ENCODE measurements at places on chromosomes 1 and 21. TPM values are rescaled to one million over a fixed set of nuclear protein-coding genes. Genes with fewer than 3 reads are reported as not detected.

The HEYL gene
- total RNA-seq, result 10.4 TPM

The ETNK2 gene
- 4.5 TPM for total RNA-seq

The VWA1 gene
- 58.7 TPM for total RNA-seq

The TRIM63 gene
- total RNA-seq, result 0.53 TPM

The RUNX3 gene
- total RNA-seq, result 13.1 TPM

The NT5C1A gene
- total RNA-seq, result not detected

DNA sequence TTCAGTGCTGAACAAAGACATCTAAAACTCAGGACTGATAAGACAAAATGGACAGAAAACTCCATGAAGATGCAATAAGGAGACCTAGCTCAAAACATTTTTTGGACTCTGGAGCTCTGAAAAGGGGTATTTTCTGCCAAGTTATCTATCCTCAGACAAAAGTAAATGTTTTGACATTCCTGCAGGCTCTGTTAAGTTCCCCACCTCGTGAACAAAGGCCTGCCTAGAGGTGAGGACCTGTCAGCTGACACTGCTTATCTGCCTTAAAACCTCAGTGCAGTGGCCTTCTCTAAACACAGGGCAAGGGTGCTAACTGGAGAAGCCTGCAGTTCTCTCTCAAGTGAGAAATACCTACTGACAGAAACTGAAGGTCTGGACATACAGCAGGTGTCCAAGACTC, 41.1 kb downstream of the COLGALT2 start:
- no peaks in the 10 kb centered on the region for H3K36me3 ChIP-seq
- no peaks in the 10 kb centered on the region for H3K27me3 ChIP-seq
- no peaks in the 10 kb centered on the region for H3K4me1 ChIP-seq

- H3K27me3 ChIP-seq, result no peaks in the 10 kb centered on the region
- H3K27ac ChIP-seq, result peak overlapping the region; percentile 39
- H3K4me3 ChIP-seq, result no peak overlapping the region
- DNase-seq, result peak; percentile 89
- peaks cover 21% of the 10 kb centered on the region for H3K4me1 ChIP-seq
Observed at GRCh38 chr1:33295450-33296081, 25.3 kb downstream of the A3GALT2 start.

Data from lower lobe of right lung (tissue), 2 donors.